ENCODE measurements at places on chromosomes 6 and 20.

DNA sequence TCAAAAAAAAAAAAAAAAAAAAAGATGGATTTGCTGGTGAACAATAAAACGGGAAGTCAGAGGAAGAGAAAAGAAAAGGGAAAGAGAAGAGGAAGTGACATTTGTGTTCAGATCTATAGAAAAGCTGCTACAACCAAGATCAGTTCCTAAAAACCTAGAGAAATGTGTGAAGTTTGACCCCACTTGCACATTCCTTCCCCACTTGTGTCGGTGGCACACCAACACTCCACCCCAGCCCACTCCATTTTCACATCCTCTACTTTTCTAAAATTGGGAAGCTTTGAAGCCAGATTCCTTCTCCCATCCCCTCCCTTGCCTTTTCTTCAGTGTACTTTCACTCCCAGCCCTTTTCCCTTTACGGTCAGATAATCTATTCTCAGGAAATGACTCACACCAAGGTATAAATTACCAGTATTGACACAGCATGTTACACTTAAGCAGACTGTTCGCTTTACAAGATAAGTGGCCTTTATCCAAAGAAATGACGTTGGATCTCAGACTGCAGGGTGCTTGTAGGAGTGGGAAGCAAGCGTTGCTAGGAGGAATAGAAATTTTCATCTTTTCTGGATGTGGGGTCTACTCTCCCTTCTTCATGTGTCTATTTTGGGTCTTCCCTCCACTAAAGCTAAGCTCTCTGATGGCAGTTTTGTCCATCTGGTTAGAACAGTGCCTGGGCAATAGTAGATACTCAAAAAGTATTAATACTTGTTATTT lies 92.5 kb upstream of the ADGRF1 start:
- DNase-seq, result no peak

- no peak for DNase-seq
These were observed 809.4 kb upstream of the EYS start for GRCh38 chr6:66516377-66516776.

DNA sequence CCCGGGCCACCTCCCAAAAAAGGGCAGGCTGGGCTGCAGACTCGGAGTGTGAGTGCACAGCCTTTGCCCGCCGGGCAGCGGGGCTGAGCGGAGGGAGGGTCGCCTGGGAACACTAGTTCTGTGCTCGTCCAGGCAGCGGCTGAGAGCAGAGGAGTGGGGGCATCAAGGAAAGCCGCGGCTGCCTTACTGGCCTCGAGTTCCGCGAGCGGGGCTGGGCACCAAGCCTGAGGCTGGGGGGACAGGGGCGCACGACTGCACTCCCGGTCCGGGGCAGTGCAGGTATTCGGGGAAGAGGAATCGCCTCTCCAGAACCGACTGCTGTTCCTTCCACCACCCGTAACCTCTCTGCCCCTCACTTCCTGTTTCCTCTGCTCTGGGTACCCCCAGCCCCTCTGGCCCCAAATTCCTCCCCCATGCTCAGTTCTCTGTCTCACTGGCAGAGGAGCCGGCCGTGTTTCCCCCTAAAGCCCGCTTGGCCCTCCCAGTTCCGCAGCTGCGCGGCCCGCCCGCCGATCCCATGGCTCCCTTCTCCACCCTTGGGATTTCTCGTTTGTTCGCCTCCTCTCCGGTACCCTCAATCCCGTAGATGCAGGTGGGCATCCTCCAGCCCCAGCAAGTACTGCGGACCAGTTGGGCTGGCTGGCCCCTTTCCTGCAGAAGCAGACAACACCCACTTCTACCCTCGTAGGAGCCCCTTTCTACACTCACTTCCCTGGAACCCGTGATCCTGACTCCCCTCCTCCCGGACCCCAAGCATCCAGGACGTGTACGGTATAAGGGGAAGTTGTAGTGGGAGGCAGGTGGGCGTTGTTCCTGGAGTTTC lies 5.1 kb downstream of the RING1 start:
- DNase-seq, result no peak

- no peak for DNase-seq
These were observed 244.8 kb upstream of the FAM83B start for GRCh38 chr6:54601600-54602300.

- DNase-seq, result no peak
These were observed 3.1 kb upstream of the ZNF831 start for GRCh38 chr20:59160389-59161115.

DNA sequence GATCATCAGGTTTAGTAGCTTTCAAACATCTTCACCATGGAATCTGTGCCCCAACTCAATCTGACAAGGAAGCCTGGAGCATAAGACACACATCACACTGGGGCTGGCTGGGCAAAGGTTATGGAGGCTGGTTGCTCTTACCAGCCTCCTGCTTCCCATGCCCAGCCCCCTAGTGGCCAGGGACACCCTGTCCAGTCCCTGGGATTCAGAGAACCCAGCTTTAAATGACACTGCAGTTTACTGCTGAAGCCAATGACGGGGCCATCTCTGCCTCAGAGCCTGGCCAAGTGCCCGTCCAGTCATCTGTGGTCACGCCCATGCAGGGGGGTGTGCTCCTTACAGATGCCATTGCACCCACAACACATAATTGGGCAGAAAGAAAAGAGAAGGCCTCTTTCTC lies 272.9 kb downstream of the SMOC2 start:
- DNase-seq, result no peak

- no peak for DNase-seq
These were observed 49.0 kb downstream of the CPXM1 start for GRCh38 chr20:2751347-2751877.

DNA sequence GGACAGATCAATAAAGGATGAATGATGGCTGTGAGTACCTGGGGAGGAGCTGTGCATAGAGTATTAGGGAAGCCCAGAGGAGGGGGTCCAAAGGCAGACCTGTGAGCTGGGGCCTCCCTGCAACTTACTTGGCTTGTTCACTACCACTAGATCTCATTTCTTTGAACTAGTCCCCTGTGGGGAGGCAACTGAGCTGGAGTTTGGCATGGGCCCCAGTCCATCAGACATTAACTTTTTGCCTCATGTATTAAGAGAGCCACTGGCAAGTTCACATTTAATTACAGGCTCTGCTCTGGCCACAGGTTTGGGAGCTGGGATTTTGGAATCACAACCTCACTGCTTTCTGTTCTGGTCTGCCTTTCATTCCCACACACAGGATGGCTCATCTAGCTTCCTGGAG lies 254.1 kb downstream of the PRL start:
- no peak for DNase-seq

DNA sequence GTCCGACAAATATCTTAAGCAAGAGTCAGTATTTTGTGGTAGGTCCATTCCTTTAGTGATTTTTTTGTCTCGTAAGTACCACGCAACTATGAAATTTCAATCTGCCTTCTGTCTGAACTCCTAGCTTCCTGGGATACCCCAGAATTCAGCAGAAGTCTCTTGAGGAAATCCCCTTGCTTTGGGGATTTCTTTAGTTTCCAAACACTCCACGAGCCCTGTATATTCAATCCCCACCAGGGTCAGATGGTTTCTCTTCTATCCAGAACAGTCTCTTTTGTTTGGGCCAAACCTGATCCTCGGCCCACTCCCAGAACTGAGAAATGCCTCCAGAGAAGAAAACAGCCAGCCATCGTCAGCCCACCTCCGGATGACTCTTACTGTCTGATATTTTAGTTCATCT lies 113.0 kb downstream of the CHD6 start:
- no peak for DNase-seq

DNA sequence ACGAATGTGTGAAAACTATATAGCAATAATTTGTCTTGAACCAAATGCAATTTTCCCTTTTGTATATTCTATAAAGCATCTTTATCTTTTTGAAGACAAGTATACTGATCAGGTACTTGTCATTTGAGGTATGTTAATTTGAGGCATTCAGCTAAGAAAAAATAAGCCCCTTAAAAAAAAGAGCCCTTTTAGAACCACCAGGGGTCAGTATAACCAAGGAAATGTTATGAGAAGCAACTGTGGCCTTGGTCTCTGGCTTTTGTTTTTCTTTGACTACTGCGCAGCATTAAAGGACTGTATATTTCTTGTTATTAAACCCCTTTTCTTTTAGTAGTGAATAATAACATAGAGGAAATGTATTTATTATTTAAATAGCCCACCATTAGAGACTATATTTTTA lies 43.1 kb downstream of the CD109 start:
- no peak for DNase-seq

GRCh38 chr6:21278375-21278745 lies 315.2 kb upstream of the SOX4 start:
- DNase-seq, result no peak

DNA sequence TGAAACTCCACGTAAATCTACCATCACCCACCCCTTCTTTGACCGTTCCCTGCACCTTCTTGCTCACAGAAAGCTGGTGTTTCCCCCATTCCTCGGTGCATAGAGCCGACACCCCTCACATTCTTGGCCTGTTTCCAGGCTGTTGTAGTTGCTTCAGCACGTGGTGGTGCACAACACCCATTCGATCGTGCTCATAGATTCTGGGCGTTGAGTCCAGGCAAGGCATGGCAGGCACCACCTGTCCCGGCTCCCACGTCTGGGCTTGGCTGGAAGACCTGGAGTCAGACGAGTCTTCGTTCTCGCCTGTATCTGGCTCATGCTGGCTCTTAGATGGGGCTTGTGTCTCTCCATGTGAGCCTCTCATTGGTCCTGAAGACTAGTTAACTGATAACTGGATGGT lies 100.6 kb downstream of the FAM120B start:
- no peak for DNase-seq

DNA sequence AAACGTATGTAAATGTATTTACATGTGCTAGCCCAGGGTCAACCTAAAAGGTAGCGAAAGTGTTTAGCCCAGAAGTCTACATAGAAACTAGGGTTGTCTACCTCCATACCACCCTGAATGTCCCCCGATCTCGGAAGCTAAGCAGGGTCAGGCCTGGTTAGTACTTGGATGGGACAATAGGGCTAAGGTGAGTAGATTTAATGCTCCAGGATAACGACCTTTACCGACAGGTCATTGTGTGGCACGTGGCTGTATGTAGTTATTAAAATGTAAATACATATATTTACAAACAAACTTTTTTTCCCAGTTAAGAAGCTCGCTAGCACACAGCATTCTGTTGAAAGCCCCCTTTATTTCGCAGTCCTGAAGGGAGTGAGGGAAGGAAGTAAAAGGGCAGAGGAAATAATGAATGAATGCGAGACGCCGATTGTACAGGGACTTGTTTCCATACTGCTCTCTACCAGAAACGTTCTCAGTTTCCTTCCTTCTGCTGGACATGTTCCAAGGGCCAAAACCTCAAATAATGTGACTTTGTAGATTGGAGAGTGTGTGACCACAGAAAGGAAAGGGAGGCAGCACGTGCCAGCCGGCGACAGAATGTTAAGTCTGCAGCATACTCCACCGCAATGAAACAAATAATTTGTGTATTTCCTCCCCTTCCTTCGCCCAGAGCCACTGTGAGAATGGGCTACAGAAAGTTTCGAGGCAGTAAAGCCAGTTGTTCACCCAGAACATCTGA lies 612 bp downstream of the ADAT2 start:
- DNase-seq, result no peak

DNA sequence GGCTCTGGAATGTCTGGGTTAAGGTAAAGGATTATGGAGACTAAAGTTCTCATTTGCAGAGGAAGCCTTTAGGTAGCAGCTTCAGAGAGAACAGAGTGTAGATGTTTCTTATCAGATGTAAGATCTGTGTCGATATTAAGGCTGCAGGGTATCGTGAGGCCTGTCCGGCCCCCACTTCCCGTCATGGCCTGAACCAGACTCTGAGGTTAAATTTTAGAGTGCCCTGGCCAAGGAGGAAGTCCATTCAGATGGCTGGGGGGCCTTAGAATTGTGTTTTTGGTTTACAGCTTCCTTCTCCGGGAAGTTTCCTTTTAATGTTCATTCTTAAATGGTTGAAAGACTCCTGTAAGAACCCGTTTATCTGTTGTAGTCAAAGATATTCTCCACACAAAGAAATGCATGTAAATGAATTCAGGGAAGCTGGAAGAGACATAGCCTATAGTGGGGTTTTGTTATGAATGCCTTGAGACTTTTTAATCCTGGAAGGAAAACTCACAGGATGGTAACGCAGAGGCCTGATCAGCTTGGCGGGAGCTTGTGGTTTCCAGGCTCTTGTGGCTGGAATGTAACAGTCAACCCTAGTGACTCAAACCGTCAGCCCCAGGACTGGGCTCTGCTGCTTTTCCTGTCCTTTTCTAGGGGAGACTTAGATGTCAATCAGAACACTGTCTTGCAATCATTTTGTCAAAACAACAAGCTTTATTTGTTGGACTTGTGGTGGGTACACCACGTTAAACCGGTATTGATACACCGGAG lies 34.7 kb downstream of the KIF25 start:
- DNase-seq, result no peak

GRCh38 chr20:3046677-3047462 lies 1.0 kb downstream of the MRPS26 start:
- no peak for DNase-seq

- no peak for DNase-seq
These were observed 1.4 kb downstream of the BMP6 start for GRCh38 chr6:7727086-7727945.

- DNase-seq, result no peak
These were observed 59.5 kb downstream of the BFSP1 start for GRCh38 chr20:17471606-17472187.

DNA sequence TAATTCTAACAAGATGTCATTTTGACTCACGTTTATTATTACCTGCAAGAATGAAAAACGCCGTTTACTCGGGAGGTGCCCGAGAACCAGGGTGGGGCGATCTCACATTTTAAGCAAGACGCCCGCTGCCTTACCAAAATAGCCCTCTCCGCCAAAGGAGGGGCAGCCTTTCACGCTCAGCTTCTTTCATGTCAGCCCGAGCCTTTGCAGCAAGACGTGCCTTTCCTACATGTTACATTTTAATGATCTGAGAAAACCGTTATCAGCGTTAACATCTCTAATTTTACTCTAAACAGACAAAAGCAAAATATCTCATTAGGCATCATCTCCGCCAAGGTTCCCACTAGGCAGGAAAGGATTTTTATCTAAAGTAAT lies 2.0 kb downstream of the BACH2 start:
- DNase-seq, result no peak

- no peak for DNase-seq
These were observed 80.9 kb upstream of the AFDN start for GRCh38 chr6:167745670-167746389.

DNA sequence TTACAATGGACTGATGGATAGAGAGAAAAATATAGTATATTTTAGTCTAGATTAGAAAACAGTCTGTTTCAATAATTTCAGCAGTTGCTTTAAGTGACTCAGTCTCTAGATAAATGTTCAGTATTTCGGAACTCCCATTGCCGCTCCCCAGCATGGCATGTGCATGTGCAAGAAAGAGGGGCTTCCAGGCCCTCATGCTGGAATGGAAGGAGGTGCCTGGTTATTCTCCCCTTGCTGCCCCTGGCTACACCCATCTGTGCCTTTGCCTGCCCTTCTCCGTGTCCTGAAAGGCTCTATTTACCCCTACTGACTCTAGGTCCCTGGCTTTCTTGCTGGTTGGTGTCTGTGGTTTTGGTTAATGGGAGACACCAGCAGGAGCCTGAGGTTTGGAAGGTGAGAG lies 115.7 kb upstream of the IFNGR1 start:
- DNase-seq, result no peak

Data from stimulated activated CD4-positive, alpha-beta T cell treated with anti-CD3 and anti-CD28 coated beads, TNF-alpha, amount 100 ng/mL, for 24 hours (primary cell).